Effector memory CD4-positive, alpha-beta T cell (primary cell): ENCODE measurements at places on chromosomes 16 and 17.

GRCh38 chr17:45302649-45303173 lies 14.1 kb downstream of the MAP3K14 start:
- DNase-seq, result no peak

DNA sequence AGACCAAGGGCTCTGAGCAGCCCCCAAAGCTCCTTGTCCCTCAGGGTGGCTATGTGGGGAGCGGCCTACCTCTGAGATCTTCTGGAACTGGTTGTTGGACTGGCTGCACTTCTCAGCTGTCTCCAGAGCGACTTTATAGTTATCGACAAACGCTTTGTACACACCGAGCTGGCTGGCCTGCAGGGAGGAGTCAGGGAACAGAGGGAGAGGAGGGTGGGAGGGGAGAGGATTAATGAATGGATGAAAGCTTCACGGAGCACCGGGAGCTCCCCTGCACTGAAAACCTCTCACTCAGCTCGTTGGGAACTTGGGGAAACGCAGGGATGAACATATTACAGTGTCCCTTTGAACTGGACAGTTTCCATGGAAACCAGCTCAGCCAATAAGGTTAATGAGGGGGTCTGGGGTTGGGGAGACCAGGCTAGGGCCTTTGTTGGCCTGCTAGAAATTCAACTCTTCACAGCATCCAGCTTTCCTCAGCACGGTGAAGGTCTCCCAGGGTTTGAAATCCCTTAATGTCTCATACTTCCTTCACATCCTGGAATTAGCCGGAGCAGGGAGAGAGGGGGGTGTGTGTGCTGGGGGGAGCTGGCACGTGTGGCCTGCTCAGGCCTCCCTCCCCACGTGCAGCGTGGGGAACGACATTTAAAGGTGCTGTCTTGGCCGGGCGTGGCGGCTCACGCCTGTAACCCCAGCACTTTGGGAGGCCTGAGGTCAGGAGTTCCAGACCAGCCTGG lies 86.7 kb downstream of the TIMM22 start:
- no peak for DNase-seq

DNA sequence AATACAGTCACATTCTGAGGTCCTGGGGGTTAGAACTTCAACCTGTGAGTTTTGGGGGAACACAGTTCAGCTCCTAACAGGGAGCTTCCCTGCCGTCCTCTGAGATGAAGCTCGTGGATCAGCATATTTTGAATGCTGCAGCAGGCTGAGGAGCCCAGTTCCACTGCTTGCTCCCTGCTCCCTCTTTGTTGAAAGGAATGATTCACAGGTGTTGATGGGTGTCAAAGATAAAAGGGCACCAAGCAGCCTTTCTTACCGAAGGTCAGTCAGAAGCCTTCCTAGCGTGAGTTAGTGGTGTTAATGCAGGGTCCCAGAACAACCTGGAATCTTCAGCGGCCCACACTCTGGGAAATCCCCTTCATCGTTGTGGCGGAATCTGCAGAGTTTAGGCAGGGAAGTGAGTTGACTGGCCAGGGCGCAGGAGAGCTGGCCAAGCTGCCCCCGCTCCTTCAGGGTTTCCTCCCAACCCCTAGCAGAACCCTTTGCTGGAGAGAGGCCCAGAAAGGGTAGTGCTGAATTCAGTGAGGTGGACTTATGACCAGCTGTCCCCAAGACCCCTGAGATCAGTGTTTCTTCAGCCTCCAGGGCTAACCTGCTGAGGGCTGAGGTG lies 114.8 kb downstream of the GNAO1 start:
- no peak for DNase-seq

DNA sequence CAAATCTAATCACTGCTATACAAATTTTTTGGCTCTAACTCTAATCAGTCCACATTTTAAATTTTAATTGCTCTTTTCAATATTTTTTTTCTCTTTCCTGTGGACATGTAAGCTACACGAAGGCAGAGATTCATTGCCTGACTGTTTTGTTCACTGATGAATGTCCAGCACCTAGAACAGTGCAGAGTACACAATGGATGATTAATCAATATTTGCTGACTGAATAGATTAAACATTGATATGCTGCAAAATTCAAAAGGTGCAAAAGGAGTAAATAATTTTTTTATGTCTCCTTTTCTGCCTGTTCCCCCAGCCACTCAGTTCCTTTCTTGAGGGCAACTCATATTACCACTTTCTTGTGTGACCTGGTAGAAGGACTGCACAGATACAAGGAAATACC lies 32.8 kb downstream of the SCNN1B start:
- DNase-seq, result no peak

DNA sequence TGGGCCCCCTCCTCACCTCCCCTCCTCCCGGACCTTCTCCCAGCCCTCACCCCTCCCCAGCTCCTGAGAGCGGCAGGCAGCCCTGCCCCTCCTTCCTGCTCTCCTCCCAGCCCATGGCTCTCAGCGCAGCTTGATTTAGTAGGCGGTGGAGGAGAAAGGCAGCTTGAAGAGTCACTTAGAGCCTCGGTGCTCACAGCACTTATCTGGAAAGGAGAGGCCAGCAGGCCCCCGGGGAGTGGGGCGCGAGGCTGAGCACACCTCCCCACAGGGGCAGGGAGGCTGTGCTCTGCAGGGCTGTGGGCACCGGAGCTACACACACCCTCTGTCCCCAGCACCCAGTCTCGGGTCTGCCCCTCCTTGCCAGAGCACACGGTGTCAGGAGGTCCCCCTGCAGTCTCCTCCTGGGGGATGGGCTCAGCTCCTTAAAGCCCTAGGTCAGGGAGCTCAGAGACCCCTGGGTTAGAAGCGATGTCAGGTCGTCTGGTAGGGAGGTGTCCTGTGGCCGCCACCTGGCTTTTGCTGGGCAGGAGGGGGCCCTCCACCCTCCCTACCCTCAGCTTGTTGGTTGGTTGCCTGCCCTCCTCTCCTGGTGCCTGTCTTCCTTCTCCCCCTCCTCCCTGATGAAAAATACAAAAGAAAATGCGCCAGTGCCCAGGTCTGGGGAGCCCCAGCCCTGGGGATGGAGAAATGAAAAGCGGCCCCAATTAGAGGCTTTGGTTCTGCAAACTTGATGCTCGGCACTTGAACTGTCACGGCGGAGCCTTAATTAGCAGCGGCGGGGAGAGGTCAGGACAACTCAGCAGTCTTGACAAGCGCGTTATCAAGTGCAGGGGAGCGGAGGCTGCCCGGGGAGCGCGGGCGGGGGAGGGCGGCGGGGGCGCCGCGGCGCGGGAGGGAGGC lies 151.1 kb upstream of the GSE1 start:
- no peak for DNase-seq

- DNase-seq, result no peak
Observed at GRCh38 chr16:84348386-84348888, 19.9 kb upstream of the ATP2C2 start.

- no peak for DNase-seq
Observed at GRCh38 chr17:83154311-83155127, 75.1 kb downstream of the METRNL start.

DNA sequence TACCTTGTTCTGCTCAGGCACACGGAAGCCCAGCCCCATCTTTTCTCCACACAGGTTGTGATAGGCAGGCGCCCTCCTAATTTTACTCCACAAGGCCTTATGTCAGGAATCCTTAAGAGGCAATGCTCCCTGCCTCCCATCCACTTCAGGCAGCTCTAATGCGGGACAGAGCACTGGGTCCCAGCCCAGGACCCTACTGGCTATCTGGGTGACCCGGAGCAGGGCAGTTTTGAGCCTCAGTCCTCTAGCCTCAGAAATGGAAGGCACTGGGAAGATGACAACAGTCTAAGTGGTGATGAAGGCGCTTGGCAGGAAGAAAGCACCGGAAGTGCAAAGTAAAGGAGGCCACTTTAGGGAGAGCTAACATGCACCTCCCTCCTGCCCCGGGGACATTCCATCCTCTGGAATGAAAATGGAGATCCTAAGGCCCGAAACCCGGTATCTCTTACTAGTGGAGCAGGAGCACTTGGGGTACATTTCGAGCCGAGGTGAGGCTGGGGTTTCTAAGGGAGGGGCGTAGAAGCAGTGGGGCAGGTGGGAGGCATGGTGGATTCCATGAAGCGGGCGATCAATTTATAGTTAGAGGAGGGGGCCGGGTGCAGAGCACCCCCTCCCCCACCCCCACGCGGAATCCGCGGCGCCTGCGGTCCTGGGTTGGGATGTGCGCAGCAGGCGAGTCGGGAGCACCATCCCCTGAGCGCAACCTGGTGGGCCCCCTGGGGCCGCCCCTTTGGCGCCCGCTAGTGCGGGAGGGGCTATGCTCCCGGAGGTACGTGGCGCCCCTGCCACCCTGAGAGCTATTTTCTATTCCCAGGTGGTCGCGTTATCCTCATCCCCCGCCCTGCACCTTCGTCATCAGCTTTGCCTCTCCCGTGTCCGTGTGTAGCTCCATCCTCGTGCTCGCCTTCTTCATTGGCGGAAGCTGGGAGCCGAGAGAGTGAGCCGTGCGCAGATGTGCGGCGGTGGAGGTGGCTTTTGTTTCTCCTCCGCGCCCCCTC lies 4.9 kb downstream of the MT1F start:
- no peak for DNase-seq

- no peak for DNase-seq
Observed at GRCh38 chr17:73703917-73704316, 59.7 kb upstream of the SDK2 start.

DNA sequence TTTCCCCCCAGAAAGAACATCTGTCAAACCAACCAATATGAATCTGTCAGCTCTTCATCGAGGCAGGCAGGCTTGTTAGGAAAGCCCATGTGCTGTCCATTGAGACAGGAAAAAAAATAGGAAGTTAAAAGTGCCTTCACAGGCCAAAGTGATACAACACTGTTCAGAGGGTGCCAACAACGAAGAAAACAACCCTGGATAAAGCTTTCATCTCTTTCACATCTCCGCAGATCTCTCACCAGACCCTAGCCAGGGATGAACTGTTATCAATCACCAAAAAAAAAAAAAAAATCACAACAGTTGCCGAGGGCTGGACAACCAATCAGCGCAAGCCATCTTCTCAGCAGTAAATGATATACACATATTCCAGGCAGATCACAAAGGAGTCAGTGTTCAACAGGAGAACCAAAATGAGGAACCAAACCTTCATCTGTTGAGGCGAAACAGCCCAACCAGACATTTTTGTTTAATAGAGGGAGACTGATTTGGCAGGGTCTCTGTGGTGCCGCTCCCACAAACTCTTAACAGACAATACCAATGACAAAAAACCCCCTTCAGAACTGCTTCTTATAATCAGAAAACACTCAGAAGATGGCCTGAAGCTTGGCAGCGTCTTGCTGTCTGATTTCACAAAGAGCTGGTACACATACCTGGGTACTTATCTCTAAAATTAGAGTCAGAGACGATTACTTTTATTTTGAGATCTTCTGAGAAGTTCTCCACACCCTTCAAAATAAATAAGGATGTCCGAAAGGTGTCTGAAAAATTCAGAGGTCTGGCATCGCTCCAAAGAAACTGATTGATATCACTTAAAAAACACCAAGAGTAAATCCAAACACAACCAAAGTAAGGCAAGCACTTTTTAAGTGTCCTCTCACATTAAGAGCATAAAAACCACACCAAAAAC lies 1.8 kb downstream of the MAP3K14 start:
- no peak for DNase-seq

DNA sequence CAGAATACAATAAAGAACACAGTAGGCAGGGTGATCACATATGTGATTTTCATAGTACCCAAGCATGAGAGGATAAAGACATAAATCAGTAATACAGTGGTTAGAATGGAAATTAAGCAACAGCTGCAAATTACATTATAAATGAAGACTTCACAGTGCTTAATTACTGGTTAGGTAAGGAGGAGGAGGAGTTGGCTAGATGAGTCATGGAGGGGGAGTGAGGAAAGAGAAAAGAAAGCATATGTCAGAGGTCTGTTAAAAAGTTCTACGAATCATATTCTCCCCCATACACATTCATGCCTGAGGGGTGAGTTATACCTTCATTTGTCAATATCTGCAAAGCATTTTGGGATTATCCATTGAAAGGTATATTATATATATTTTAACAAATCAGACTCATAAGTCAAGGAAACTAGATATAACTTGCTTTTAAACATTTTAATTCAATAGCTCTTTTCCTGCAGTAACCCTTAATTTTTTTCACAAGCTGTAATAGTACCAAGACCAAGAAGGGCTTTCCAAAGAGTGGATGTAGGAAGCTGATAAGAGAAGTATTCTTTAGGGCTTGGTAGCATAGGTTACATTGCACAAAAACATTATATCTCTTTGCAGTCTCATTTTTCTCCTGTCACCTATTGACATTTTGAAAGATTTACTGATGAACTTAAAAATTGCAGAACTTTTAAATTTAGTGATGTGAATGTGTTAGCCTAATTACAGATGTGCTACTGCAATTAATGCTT lies 99.3 kb downstream of the STXBP4 start:
- DNase-seq, result no peak

GRCh38 chr16:88616320-88616719 lies 22.1 kb upstream of the IL17C start:
- DNase-seq, result no peak

GRCh38 chr16:1771188-1771863 lies at the start of gene NME3:
Gene NME3 (minus strand): TSS chr16:1771543. CDS start chr16:1771534, 9 bp downstream.
- DNase-seq, result peak; percentile 60

GRCh38 chr17:78332991-78333390 lies 26.9 kb downstream of the SOCS3 start:
- DNase-seq, result no peak

DNA sequence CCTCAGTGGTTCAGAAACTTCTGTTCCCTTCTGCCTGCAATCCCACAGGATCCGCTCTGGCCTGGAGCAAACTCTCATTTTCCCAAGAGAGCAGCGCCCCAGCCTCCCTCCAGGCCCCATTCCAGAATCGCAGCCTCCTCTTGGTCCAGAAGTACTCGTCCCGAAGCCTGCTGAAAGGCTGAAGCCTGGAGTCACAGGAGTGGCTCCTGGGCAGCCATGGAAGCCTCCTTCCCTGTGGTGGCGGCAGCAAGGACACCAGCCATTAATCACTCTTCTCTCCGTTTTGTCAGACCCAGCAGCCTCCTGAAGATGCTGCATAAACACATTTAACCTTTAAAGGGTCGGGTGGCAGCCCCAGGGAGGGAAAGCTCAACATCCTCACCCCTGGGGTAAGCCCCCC lies 66.9 kb upstream of the TNRC6C start:
- no peak for DNase-seq

DNA sequence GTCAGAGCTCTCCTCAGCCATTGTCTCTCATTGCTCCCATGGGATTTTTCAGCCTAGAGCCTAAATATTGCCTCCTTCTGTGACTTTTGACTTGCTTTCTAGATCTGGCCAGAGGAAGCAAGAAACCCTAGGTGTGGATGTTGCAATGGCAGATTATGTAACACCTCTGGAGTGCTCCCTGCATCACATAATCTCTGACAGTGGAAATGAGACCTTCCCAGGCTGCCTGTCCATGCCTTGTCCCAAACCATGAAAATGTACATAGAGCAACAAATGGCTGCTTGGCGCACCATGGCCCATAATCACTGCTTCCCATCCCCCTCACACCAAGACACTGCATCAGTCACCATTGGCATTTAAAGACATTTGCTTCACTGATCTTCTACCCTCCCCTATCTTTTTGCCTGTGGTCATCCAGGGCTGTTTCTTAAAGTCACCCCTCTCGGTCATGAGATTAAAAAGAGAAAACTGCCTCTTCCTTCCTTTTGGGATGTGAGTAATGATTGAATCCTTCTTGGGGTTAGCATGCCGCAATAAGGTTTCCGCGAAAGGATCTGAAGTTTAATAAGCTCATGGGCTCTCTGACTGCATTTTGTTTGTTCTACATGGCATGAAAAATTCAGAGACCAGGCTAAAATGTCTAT lies 34.2 kb upstream of the CCL2 start:
- no peak for DNase-seq

- DNase-seq, result no peak
Observed at GRCh38 chr17:41049110-41049509, 2.0 kb upstream of the KRTAP2-1 start.
